ENCODE measurements at places on chromosomes 6 and 20.

GRCh38 chr6:5730585-5731263, 276.0 kb downstream of the NRN1 start:
- no peak for DNase-seq

GRCh38 chr20:46638134-46638897, 12.9 kb downstream of the SLC13A3 start:
- DNase-seq = no peak

DNA sequence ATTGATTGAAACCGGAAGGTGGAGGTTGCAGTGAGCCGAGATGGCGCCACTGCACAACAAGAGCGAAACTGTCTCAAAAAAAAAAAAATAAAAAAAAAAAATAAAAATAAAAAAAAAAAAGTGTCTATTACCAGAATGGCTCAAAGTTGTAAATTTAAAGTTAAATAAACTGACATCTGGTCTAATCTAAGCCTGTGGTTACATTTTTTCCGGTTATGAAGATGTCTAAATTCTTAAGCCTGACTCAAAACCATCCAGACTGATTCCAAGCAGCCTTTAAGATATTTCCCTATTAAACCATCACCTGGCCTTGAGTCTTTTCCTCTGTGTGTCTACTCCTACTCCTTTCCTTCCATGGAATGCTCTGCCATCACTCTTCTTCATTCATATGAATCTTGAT, 371.7 kb upstream of the RUNX2 start:
- DNase-seq = no peak

- DNase-seq = no peak
These were observed 96.8 kb downstream of the HIVEP2 start for GRCh38 chr6:142848156-142848555.

DNA sequence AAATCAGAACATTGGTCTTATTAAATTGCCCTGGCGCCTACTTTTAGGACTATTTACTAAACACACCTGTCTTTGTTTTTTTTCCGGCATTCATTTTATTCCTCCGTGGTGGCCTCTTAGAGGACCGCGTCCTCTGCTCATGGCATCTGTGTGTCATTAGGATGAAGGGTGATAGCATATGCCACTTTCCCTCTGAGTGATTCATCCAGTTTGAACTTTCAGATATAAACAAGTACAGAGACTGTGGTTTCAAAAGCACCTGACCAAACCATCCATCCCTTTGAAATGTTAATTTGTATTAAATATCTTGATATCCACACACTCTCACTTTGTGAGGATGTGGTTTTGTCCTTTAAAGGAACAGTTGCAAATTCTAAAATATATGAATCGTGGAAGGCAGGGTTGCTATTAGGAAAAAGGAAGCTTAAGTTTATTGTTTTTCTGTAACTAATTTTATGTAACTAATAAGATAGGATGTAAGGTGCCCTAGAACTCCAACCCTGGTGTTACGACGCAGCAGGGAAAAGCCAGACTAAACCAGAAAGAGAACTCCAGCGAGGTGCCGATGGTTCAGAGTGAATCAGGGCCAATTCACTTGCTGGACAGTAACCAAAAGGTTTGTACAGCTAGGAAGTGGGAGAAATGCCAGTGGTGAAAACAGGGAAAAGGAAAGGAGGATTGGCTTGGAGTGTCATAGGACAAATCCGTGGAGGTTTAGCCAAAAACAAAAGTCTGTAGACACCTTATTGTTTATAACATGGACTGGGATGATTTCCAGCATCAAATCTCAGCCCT, 98.7 kb downstream of the SHLD1 start:
- DNase-seq = peak; percentile 25

DNA sequence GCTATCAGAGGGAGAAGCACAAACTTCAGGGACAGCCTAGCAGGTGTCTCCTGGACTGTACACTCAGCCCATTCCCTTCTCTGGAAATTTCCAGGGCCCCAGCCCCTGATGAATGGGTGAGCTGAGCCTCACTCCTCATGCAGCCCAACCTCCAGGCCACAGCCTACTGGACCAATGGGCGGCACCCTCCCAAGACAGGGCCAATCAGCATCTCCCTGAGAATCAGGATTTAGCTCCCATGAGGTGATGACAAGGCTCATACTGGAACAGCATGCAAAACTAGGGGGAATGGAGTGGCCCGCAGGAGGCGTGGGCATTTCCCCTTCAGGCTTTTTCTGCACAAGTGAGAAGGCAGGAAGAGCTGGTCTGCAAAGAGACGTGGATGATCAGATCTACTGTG, 29.0 kb downstream of the NFATC2 start:
- DNase-seq = no peak

DNA sequence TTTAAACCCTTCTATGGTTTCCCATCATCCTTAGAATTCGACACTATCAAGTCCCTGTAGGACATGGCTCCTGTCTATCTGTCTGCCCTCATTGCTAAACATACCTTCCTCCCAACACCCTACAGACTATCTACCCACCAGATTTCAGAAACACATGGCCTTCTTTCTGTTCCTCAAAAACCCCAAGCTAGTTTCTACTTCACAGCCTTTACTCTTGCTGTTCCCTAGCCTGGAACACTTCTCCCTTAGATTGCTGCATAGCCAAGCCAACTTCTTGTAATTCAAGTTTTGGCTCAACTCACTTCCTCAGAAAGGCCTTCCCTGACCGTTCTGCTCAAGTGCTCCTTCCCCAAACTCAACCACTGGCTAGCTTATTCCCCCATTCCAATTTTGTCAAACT, 156.2 kb downstream of the BTBD9 start:
- DNase-seq = no peak

DNA sequence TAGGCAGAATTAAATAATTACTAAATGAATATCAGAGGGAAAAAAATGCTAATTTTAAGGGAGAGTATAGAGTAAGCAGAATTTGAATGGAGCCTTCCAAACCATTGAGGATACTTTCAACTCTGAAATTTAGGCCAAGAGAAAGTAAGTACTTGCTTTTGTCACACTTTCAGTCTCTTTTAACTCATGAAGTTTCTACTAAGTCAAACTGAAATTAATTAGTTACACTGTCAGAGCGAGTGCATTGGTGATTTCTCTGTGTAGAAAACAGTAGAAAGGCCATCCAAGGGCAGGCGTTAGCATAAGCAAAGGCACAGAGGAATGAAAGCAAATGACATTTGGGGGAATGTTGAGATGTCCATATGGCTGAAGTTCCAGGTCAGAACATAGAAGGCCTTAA, 92.9 kb downstream of the PLEKHG1 start:
- DNase-seq = no peak

- no peak for DNase-seq
These were observed 5.2 kb upstream of the GOPC start for GRCh38 chr6:117607511-117607910.

Data from activated CD4-positive, alpha-beta T cell treated with anti-CD3 and anti-CD28 coated beads, Interleukin-2, Interleukin-6, amounts not matched to agents 100 ng/mL and 50 ng/mL, durations not matched to agents 16 hours and 8 hours (primary cell).